ENCODE measurements at places on chromosomes 2 and 18.

GRCh38 chr2:52465287-52465686 is 1302.3 kb upstream of the CHAC2 start:
- DNase-seq: no peak

GRCh38 chr2:166375736-166376487 is at the start of gene SCN9A:
SCN9A (minus strand) TSS chr2:166375944; CDS start chr2:166311756, 64,188 bp downstream.
- peak; percentile 94 for DNase-seq

- no peak for DNase-seq
Observed at GRCh38 chr2:55859875-55860274, 63.7 kb downstream of the EFEMP1 start.

DNA sequence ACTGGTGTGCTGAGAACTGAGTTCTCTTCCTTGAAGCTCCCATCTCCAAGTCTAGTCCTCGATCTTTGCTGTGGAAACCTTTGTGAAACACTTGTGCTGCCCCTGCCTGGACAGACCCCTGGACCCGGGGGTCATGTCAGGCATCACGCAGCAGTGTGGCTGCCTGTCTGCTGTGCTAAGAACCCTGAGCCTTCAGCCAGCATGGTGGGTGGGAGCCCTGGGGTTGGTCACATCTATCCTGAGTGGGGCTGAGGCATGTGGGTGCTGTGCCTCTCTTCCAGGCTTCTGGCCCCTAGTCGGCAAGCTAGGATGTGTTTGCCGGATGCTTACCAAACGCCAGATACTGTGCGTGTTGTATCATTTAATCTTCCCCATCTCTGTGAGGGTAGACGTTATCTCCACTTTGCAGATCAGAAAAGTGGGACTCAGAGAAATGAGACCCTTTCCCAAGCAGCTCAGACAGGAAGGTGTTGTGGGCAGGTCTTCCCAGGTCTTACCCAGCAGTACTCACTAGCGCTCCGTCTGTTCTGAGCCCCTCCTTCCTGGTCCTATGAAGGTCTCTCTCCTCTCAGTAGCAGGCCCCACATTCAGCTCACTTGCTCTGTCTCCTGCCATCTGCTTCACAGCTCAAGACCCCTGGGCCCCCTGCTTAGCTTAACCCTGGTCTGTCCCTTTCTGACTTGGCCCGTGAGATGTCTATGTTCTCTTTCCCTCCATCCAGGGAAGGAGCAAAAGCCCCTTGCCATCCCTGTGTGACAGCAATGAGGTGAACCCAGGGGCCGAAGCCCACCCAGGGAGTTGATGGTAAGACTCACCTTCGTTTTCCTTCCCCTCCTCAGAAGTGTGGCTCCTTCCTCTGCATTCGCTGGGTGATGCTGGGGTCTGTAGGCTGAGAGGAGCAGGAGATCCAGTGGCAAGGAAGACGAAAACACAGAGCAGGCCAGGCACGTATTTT is 242.8 kb downstream of the FAM210A start:
- no peak for DNase-seq

DNA sequence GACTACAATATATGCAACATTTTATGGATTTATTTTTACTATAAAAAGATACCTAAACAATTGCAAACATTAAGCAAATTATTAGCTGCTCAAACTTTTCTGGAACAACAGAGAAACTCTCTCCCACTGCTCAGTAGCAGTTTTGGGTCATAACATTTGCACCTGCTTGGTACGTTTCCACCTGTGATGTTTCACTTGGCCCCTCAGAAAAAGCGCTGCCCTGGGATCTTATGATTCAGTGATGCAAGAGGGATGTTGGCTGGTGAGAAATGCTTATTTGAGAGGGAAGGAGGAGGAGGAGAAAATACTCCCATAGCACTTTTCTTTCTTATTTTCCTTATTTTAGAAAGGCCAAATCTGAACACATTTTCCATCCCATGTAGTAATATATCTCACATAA is 9.2 kb downstream of the IRS1 start:
- DNase-seq: no peak

DNA sequence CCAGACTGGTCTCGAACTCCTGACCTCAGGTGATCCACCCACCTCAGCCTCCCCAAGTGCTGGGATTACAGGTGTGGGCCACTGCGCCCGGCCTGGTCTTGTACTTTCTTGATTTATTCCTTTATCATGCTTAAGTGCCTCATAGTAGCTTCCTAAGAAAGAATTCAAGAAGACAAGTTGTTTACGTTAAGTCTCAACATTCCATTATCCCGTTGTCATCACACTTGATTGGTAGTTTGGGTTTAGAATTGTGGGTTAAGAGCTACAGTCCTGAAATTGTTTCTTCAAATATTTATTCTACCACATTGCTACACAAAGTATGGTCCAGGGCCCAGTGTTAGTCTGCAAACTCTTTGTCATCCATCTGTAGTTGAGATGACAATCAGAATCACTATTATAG is 194.0 kb downstream of the VWC2L start:
- DNase-seq: no peak

DNA sequence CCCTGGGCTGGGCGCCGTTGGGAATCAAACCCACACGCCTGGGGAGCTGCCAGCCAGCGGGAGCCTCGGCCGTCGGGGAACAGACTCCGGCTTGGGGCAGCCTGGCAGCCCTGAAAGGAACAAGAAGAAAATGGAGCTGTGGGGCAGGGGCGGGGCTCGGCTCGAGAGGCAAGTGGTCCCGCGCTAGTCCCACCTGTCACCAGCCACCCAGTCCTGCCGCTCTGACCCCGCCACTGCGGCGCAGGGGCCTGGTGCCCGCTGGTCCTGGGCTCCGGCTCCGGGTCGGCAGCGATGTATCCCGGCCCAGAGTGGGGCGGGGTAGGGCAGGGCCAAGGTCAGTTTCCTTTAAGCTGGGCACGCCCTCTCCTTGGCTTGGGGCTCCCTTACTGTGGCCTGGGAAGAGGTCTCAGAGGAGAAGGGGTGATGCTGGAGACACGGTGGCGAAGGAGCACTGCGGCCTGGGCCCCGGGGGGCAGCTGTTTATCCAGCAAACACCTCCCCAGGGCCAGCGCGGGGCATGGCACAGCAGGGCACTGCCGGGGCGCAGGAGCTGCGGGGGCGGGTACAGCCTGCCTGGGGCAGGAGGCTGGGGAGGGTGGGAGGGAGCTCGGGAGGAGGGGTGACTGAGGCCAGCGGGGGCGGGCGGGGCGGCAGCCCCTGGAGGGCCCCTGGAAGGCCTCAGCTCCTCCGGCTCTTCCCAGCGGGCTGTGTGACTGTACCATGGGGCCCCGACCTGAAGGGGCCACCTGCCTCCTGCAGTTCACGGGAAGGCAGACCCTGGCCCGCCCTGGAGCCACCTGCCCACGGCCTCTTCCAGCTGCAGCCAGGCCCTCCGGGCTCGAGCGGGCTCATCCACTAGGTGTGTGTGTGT is 15.6 kb downstream of the ODC1 start:
- no peak for DNase-seq

- DNase-seq: no peak
Observed at GRCh38 chr2:2899826-2900225, 477.8 kb downstream of the EIPR1 start.

DNA sequence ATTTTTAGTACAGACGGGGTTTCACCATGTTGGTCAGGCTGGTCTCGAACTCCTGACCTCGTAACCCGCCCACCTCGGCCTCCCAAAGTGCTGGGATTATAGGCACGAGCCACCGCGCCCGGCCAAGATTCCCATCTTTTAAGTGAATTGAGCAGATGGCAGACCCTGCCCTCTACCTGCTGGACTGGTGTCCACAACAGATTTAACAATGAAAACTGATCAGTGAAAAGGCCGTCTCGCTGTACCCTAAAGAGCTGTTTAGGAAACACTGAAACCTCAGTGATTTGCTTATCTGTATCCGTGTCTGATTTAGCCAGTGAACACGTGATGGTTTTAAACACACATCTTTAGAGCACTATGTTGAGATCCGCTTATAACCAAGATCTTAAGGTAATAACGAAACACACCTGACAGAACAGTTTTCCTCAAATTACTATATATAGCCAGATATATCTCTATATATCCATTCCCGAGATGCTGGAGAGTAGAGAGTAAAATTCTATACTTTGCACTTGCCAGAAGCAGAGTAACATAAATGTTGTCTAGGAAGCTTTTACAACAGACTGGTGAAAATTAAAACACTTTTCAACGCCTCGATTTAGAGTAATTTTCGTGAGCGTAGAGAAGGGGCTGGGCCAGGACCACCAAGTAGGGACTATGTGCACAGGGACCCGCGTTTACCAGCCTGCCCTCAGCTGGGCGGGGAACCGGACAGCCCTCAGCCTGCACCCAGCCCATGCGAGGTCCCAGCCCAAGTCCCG is 594 bp downstream of the FAM161A start:
- DNase-seq: peak; percentile 76

DNA sequence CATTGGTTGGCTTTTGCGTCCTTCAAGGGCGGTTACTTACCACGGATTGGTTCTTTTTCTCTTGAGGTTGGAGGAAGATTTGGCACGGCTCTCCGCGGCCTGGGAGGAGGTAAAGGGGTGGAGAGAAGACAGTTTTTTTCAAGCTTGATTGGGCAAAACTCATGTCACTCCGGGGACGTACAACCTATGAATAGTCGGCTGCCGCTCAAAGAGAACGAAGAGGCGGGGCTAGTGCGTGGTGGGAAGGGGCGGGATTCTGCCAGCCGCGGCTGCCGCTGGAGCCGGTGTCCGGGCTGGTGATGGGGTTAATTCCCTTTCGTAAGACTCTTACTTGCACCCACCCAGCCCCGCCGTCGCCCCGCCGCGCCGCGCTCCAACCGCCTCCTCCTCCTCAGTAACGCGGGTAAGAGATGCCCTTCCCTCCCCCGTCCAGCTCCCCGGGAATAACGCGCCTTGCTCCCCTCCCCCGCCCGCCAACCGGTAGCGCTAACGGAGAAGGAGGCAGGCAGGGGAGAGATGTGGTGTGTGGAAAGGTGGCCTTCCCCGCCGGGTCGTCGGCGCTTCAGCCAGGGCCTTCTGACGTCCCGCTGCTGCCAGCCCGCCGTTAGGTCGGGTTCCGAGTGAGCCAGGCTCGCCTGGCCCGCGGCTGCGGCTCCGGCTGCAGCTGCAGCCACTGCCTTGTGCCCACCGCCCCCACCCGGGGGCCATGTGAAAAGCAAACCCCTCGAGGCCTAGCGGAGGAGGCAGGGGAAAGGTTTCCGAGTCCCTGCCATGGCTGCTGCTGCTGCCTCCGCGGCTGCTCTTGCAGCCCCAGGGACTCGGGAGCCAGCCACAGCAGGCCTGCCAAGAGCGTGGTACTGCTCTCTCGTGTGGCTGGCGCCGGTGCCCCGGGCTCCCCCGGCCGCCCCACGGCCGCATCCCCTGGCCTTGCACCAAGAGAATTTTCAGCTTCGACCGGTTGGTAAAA is at the start of gene R3HDM1:
R3HDM1 (plus strand) TSS at position 254 of the 967 bp plus-strand sequence. CDS start 73,362 bp downstream, outside the sequence.
- DNase-seq: peak; percentile 100

Measured in NCI-H2081 (cell line).